ENCODE measurements at places on chromosomes 16 and 17. TPM values are rescaled to one million over a fixed set of nuclear protein-coding genes. Genes with fewer than 3 reads are reported as not detected.

DNA sequence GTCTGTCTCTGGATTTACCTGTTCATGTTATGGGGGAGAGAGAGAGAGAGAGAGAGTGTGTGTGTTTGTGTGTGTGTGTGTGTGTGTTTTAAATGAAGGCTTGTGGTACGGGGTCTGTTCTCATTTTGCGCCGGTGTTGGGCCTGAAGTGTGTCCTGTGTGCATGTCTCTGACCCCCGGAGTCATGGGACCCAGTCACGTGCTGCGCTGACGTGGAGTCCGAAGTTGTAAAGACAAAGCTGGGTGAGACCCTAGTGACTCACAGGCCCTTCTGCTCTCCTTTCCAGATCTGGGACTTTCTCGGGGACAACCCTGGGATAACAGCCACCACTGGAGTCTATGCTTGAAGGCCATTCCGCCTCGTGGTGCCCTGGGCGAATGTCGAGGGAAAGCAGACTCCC, 35.0 kb downstream of the JPH3 start:
- no peaks in the 10 kb centered on the region for H3K36me3 ChIP-seq
- no peak overlapping the region for H3K27ac ChIP-seq
- H3K4me3 ChIP-seq: no peak overlapping the region
- DNase-seq: no peak
- peaks cover 4% of the 10 kb centered on the region for H3K27me3 ChIP-seq

DNA sequence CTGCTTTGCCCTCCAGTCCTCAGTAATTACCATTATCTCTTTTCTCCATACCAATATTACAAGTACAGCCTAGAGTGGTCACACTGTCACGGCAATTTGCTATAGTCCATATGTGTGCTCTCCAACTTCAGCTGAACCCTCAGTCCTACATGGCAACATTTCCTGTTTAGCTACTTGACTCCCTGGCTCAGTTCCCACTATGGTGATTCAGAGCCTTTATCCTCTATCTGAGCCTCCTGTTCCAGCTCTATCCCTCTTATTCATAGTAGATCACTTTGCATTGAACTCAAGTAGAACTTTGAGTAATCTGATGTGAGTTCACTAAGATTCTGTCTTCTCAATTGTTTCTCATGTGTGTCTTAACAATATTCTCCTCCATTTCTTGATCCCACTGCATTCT, 43.7 kb upstream of the GOSR1 start:
- no peak overlapping the region for H3K27ac ChIP-seq
- no peak for DNase-seq
- no peaks in the 10 kb centered on the region for H3K27me3 ChIP-seq
- no peak overlapping the region for H3K4me3 ChIP-seq
- H3K4me1 ChIP-seq: peaks cover 6% of the 10 kb centered on the region
- H3K36me3 ChIP-seq: peaks cover 30% of the 10 kb centered on the region

- H3K4me1 ChIP-seq: no peaks in the 10 kb centered on the region
- H3K36me3 ChIP-seq: no peaks in the 10 kb centered on the region
- no peak for DNase-seq
- peaks cover 26% of the 10 kb centered on the region for H3K27me3 ChIP-seq
- no peak overlapping the region for H3K4me3 ChIP-seq
- H3K27ac ChIP-seq: no peak overlapping the region
These were observed 20.7 kb upstream of the TVP23A start for GRCh38 chr16:10839279-10839666.

DNA sequence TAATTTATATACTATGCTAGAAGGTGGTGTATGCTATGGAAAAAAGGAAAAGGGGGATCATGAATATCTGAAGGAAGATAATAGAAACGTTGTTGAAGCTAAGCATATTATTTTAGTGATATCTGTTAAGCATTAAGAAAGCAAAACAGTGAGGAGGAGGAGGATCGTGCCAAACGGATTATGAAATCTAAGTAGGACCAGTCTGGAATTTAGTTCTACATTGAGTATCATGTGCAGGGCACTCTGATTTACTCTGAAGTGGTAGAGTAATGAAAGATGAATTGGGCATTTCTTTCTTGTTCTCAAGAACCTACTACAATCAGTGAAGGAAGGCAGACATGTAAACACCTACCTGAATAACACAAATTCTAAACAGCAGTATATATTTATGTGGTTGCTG, 195.3 kb downstream of the CYB561 start:
- H3K36me3 ChIP-seq: no peaks in the 10 kb centered on the region
- no peak for DNase-seq
- H3K27ac ChIP-seq: no peak overlapping the region
- peaks cover 28% of the 10 kb centered on the region for H3K27me3 ChIP-seq

GRCh38 chr16:68972720-68973119, 129.4 kb downstream of the TANGO6 start:
- no peak for DNase-seq
- no peak overlapping the region for H3K27ac ChIP-seq
- H3K4me3 ChIP-seq: no peak overlapping the region
- H3K36me3 ChIP-seq: peaks cover 12% of the 10 kb centered on the region
- H3K4me1 ChIP-seq: no peaks in the 10 kb centered on the region
- H3K27me3 ChIP-seq: no peaks in the 10 kb centered on the region

- H3K36me3 ChIP-seq: peaks cover 7% of the 10 kb centered on the region
- no peak overlapping the region for H3K4me3 ChIP-seq
- peak overlapping the region; percentile 33 for H3K27ac ChIP-seq
- no peaks in the 10 kb centered on the region for H3K27me3 ChIP-seq
- H3K4me1 ChIP-seq: peaks cover 7% of the 10 kb centered on the region
These were observed 12.8 kb downstream of the SMIM5 start for GRCh38 chr17:75645889-75646637.

DNA sequence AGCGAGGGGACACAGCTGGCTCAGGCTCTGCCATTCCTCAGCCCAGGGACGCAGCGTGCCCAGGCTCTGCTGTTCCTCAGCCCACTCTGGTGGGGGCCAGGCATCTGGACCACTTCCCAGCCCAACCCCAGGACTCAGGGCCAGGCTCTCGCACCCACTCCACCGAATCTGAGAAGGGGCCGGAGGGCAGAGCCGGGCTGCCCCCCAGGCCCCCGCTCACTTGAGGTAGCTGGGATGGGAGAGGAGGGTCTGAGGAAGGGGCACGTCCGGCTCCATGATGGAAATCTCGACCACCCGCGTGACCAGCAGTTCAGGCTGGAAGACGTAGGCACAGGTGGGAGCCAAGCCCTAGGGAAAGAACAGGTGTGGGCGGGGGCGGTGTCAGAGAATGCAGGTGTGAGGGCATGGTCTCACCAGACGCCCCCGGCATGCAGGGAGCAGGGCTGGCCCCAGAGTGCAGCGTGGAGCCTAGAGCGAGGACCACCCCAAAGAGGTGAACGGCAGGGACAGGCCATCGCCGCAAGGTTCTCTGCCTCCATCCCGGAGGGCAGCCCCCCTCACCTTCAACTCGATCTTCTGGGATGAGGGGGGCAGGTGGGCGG, 4.9 kb downstream of the PGAP6 start:
- no peaks in the 10 kb centered on the region for H3K27me3 ChIP-seq
- no peaks in the 10 kb centered on the region for H3K4me1 ChIP-seq
- DNase-seq: no peak
- H3K27ac ChIP-seq: no peak overlapping the region
- H3K4me3 ChIP-seq: no peak overlapping the region

- H3K36me3 ChIP-seq: peaks cover 21% of the 10 kb centered on the region
- H3K27ac ChIP-seq: no peak overlapping the region
- no peak for DNase-seq
- no peaks in the 10 kb centered on the region for H3K27me3 ChIP-seq
These were observed 7.0 kb downstream of the PSME3IP1 start for GRCh38 chr16:57178793-57179212.

- no peaks in the 10 kb centered on the region for H3K36me3 ChIP-seq
- peak; percentile 59 for DNase-seq
- no peak overlapping the region for H3K27ac ChIP-seq
- peak overlapping the region; percentile 78 for H3K4me3 ChIP-seq
- H3K4me1 ChIP-seq: peaks cover 8% of the 10 kb centered on the region
These were observed 7.2 kb downstream of the GRIN2C start for GRCh38 chr17:74852237-74853047.

- no peak for DNase-seq
- peaks cover 62% of the 10 kb centered on the region for H3K36me3 ChIP-seq
- H3K4me1 ChIP-seq: peaks cover 67% of the 10 kb centered on the region
- H3K4me3 ChIP-seq: no peak overlapping the region
These were observed 4.2 kb downstream of the ORMDL3 start for GRCh38 chr17:39923230-39923629.

GRCh38 chr17:66560691-66561090, 258.3 kb downstream of the PRKCA start:
- H3K27ac ChIP-seq: peak overlapping the region; percentile 33
- peaks cover 24% of the 10 kb centered on the region for H3K4me1 ChIP-seq
- no peak for DNase-seq
- peaks cover 40% of the 10 kb centered on the region for H3K36me3 ChIP-seq
- H3K4me3 ChIP-seq: no peak overlapping the region

DNA sequence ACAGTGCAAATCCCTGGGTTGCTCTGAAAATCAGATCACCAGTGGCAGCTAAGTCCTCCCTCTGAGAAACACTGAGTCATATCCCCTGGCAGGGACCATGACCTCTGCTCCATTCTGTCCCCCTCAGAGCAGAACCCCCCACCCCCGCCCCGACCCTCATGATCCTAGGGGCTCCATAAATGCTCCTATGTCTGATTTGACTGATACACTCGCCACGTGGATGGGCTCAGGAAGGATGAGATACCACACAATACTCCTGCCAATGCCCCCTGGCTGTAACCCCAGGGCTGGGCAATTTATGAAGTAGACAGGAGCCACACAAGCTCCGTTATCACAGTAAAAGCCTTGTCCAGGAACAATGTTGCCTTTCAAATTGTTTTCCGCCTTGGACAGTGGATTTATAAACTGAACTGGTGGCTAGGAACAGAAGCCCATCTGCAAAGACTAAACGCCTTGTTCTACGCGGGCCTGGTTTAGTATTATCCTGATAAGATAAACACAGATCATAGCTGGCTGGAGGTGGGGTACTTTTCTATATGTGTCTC, 394.8 kb downstream of the SLC39A11 start:
- H3K4me1 ChIP-seq: peaks cover 15% of the 10 kb centered on the region
- no peak overlapping the region for H3K27ac ChIP-seq
- no peaks in the 10 kb centered on the region for H3K27me3 ChIP-seq

GRCh38 chr17:36932694-36933511, 4.4 kb upstream of the LHX1 start:
- peaks cover 89% of the 10 kb centered on the region for H3K27me3 ChIP-seq
- peaks cover 25% of the 10 kb centered on the region for H3K4me1 ChIP-seq
- DNase-seq: no peak
- no peaks in the 10 kb centered on the region for H3K36me3 ChIP-seq
- no peak overlapping the region for H3K27ac ChIP-seq

DNA sequence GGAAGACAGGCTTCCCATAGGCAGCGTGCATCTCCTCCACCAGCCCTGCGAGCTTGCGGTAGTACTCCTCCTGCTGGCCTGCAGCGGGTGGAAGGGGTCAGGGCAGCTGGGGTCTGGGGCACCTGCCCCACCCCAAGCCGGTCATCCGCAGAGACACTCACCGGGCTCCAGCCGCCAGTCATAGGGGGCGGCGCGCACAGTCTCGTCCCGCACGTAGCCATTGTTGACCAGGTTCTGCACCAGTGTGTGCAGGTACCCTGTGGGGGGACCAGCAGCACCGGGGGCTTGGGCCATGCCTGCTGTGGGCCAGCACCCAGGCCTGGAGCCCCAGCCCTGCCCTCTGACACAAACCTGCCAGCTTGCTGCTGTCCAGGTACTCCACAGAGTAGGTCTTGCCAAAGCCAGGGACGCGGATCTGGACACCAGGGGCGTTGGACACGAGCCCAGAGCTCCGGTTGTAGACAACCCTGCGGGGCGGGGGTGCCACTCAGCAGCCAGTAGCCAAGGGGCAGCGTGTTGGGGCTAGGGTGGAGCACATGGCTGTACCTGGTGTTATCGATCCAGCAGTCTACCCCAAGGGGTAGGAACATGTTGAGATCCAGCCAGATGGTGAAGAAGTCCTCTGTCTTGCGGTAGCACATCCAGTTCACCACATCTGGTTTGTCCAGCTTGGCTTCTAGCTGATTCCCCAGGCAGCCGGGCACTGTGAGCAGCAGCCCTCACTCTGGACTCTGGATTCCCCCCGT, 1.2 kb downstream of the LCAT start:
- H3K27ac ChIP-seq: no peak overlapping the region
- no peak for DNase-seq
- peaks cover 14% of the 10 kb centered on the region for H3K36me3 ChIP-seq
- H3K27me3 ChIP-seq: no peaks in the 10 kb centered on the region

DNA sequence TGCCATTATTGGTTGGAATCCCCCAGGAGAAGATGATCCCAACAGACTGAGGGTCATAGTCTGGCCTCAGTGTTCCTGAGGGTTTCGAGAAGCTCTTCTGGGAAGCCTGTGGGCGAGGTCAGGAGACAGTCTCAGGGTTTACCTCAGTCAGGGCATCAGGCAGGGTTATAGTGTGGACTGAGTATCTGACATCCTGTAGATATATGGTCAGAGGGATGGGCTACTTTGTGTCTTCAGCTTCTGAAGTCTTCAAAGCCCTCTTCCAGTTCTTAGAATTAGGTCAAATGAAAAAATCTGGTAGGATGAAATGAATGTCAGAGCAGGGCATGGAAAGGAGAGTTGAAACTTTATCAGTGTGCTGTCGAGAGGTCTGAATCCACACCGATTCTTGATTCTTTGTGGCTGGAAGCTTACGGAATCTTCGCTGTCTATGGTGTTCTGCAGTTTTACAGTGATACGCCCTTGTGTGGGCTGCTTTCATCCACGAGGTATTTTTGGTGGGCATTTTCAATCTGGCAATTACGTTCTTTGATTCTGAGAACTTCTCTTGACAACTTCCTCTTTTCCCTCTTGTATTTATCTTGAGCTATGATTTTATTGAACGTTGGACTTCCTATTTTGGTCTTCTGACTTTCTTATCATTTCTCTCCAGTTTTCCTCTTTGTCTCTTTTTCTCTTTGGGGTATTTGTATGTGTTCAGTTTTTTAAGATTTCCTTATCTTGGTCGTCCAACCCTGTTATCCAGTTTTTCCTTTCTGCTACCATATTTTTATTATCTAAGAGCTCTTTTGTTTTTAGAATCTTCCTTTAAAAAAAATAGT, 30.4 kb downstream of the BPTF start:
- no peaks in the 10 kb centered on the region for H3K27me3 ChIP-seq
- H3K4me1 ChIP-seq: peaks cover 46% of the 10 kb centered on the region
- peak overlapping the region; percentile 71 for H3K4me3 ChIP-seq
- H3K36me3 ChIP-seq: peaks cover 37% of the 10 kb centered on the region
- H3K27ac ChIP-seq: peak overlapping the region; percentile 70

- H3K27me3 ChIP-seq: no peaks in the 10 kb centered on the region
- H3K27ac ChIP-seq: peak overlapping the region; percentile 97
- DNase-seq: no peak
- H3K4me1 ChIP-seq: peaks cover 80% of the 10 kb centered on the region
These were observed 16.9 kb downstream of the NSMCE1 start for GRCh38 chr16:27251541-27252205.

The HSD11B2 gene
- total RNA-seq: 1.7 TPM

The NHERF2 gene
- 2.6 TPM for total RNA-seq

The PCGF2 gene
- 7.4 TPM for total RNA-seq

The ZDHHC7 gene
- 29.1 TPM for total RNA-seq

The ABCA9 gene
- total RNA-seq: not detected

The ACSM3 gene
- 3.9 TPM for total RNA-seq

The TMEM100 gene
- not detected for total RNA-seq

The ANKS3 gene
- 18.6 TPM for total RNA-seq

Measured in activated T-helper 2 cell treated with anti-CD3 and anti-CD28 coated beads, Interferon-gamma antibody, Interleukin-2, Interleukin-4, amounts not matched to agents 10 μg/mL and 5 μg/mL and 100 μg/mL, durations not matched to agents 14 hours and 24 hours and 36 hours (primary cell).